ENCODE measurements at places on chromosomes 1 and 21. TPM values are rescaled to one million over a fixed set of nuclear protein-coding genes. Genes with fewer than 3 reads are reported as not detected.

The CELA2B gene
- not detected for total RNA-seq

The SPRR1A gene
- not detected for total RNA-seq

The PROK1 gene
- total RNA-seq = not detected

The GNPAT gene
- total RNA-seq = 41.5 TPM

The HRNR gene
- not detected for total RNA-seq

The MSTO1 gene
- total RNA-seq = 31.9 TPM

The NPL gene
- 13.2 TPM for total RNA-seq

- peaks cover 4% of the 10 kb centered on the region for H3K4me1 ChIP-seq
- no peaks in the 10 kb centered on the region for H3K27me3 ChIP-seq
- no peak for DNase-seq
Observed at GRCh38 chr21:33236013-33236686, 6.4 kb downstream of the IFNAR2 start.

DNA sequence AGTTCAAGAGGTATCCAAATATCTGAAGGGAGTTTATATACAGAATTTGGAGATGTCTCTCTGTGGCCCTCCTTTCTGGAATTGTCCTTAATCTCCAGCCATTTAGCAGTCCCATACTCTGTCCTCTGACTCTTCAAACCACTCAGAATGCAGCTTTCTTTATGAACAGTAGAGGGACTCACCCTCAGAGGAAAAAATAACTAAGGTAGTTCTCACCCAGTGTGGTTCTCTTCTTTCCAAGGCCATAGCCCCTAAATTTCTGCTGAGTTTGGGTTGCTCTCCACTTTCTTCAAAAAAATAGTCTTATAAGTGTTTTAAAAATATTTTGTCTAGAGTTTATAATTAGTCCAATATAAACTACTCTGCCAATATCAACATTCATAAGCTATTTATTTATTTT is 369.7 kb downstream of the MATN1 start:
- H3K27me3 ChIP-seq = no peaks in the 10 kb centered on the region
- DNase-seq = no peak
- H3K36me3 ChIP-seq = no peaks in the 10 kb centered on the region
- H3K4me3 ChIP-seq = no peak overlapping the region

- H3K27ac ChIP-seq = no peak overlapping the region
- DNase-seq = no peak
- H3K4me3 ChIP-seq = no peak overlapping the region
Observed at GRCh38 chr1:244497805-244498204, 36.7 kb downstream of the CATSPERE start.

DNA sequence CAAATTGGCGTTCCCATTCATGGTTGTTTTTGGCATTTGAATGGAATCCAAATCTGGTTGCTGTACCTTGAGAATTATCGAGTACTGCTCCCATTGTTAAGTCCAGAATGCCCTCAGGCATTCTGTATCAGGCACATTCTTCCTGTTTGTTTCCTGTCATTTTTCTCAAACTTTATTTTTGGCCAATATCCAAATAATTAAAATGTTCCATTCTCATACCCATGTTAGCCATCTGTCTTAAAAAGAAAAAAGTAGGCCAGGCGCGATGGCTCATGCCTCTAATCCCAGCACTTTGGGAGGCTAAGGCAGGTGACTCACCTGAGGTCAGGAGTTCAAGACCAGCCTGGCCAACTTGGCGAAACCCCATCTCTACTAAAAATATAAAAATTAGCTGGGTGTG is 29.3 kb upstream of the SHISA4 start:
- no peak overlapping the region for H3K4me3 ChIP-seq
- H3K4me1 ChIP-seq = no peaks in the 10 kb centered on the region
- no peaks in the 10 kb centered on the region for H3K27me3 ChIP-seq

- H3K4me1 ChIP-seq = no peaks in the 10 kb centered on the region
- no peaks in the 10 kb centered on the region for H3K27me3 ChIP-seq
- no peak overlapping the region for H3K4me3 ChIP-seq
- no peak for DNase-seq
- no peaks in the 10 kb centered on the region for H3K36me3 ChIP-seq
- no peak overlapping the region for H3K27ac ChIP-seq
Observed at GRCh38 chr21:43262427-43262826, 93.6 kb downstream of the CRYAA start.

DNA sequence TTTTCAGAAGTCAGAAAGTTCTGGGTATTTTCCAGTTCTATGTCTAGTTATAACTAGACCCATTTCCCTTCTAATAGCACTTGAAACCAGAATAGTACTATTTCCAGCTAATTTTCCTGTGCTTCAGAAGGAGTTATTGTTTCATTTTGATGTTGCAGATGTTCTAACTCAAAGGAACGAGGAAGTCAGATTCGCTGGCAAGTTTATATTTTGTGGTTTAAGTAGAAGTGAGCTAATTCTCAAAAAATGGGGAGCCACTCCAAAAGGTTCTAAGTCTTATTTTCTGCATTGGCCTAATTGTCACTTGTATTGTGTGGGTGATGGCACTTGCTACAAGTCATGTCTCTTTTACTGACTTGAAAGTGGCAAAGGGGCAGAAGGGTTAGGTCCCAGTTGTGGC is 18.1 kb downstream of the CCDC185 start:
- no peaks in the 10 kb centered on the region for H3K36me3 ChIP-seq
- H3K27me3 ChIP-seq = no peaks in the 10 kb centered on the region
- no peaks in the 10 kb centered on the region for H3K4me1 ChIP-seq
- H3K4me3 ChIP-seq = no peak overlapping the region

GRCh38 chr1:168135116-168135920 is 1.4 kb downstream of the GPR161 start:
- H3K4me3 ChIP-seq = peak overlapping the region; percentile 75
- H3K4me1 ChIP-seq = peaks cover 14% of the 10 kb centered on the region
- no peaks in the 10 kb centered on the region for H3K27me3 ChIP-seq
- DNase-seq = no peak
- H3K27ac ChIP-seq = no peak overlapping the region

DNA sequence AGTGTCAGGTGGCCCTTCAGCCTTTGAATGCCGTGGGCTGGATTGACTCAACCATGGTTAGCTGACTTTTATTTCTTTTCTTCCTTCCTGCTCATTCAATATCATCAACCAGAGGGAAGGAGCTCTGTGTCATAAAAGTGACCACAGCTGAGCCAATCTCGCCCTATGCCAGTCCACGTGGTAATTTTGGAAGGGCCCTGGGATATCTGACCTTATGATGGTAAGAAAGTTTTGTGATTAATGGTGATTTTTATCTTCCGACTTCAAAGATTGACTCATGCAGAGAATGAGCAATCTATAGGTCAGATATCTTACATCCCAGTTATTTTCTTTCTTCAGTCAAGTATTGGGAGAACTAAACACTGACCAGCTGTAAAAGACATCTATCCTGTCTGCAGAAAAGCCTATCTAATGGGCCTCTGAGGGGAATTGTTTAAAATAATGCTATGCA is 170.3 kb downstream of the ZC3H11B start:
- H3K4me3 ChIP-seq = no peak overlapping the region
- H3K4me1 ChIP-seq = no peaks in the 10 kb centered on the region
- H3K36me3 ChIP-seq = no peaks in the 10 kb centered on the region
- DNase-seq = no peak
- no peaks in the 10 kb centered on the region for H3K27me3 ChIP-seq

DNA sequence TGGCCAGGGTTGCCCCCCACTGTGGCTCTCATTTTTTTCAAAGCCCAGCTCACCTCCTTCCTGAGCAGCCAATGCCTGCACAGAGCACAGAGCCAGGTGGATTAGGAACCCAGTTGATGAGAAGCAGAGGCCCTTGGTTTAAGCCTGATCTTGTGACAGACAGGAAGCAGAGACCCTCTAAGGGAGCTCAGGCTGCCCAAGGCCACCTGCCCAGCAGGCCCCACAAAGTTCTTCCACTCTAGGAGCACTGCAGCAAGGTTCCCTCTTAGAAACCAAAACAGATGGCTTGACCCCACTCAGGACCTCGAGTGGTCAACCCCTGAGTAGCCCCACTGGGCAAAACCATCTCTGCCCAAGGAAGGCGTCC is 25.5 kb upstream of the PRSS38 start:
- no peaks in the 10 kb centered on the region for H3K27me3 ChIP-seq
- H3K4me1 ChIP-seq = peaks cover 29% of the 10 kb centered on the region
- no peak overlapping the region for H3K4me3 ChIP-seq
- DNase-seq = no peak

- no peaks in the 10 kb centered on the region for H3K4me1 ChIP-seq
- H3K27me3 ChIP-seq = no peaks in the 10 kb centered on the region
- DNase-seq = no peak
- H3K4me3 ChIP-seq = no peak overlapping the region
Observed at GRCh38 chr1:196684476-196684875, 32.6 kb downstream of the CFH start.

DNA sequence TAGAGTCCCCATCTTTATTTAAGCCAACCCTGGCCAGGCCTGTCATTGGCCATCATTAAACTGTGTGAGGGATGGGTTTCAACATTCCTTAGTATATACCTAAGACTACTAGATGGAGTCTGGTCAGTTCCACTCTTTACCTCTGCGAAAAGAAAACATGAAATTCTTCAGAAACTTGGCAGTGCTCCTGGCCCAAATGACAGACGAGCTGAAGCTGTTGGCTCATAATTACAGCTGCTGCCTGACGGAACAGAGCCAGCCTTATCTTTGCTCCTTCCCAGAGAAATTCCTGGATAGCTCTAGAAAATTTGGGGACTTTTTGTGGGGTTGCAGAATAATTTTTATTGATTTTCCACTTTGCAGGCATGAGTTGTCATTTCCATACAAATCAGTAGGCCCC is 30.4 kb downstream of the NPHS2 start:
- no peak overlapping the region for H3K27ac ChIP-seq
- H3K4me3 ChIP-seq = no peak overlapping the region
- peak; percentile 71 for DNase-seq
- no peaks in the 10 kb centered on the region for H3K27me3 ChIP-seq
- peaks cover 15% of the 10 kb centered on the region for H3K4me1 ChIP-seq

DNA sequence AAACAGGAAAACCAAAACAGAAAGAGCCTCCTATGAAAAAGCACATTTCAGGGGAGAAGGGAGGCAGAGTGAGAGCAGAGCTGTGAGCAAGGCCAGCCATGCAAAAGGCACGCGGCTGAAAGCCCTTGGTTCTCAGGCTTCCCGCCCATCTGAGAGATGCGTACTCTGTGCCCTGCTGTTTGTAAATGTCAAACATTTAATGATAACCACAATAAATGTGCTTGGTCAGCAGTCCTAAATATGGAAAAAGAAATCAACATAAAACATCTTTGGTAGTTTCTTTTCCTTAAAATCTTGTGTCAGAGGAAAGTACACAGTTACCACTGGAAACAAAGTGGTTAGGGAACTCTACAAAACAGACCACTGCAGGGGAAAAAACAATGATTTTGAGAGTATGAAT is 283.1 kb downstream of the DSCAM start:
- H3K27me3 ChIP-seq = no peaks in the 10 kb centered on the region
- DNase-seq = no peak
- H3K36me3 ChIP-seq = no peaks in the 10 kb centered on the region
- H3K4me3 ChIP-seq = no peak overlapping the region
- H3K27ac ChIP-seq = no peak overlapping the region
- no peaks in the 10 kb centered on the region for H3K4me1 ChIP-seq

GRCh38 chr1:29669912-29670311 is 433.6 kb downstream of the PTPRU start:
- H3K27ac ChIP-seq = no peak overlapping the region
- no peak overlapping the region for H3K4me3 ChIP-seq
- no peak for DNase-seq
- H3K36me3 ChIP-seq = no peaks in the 10 kb centered on the region
- no peaks in the 10 kb centered on the region for H3K4me1 ChIP-seq

DNA sequence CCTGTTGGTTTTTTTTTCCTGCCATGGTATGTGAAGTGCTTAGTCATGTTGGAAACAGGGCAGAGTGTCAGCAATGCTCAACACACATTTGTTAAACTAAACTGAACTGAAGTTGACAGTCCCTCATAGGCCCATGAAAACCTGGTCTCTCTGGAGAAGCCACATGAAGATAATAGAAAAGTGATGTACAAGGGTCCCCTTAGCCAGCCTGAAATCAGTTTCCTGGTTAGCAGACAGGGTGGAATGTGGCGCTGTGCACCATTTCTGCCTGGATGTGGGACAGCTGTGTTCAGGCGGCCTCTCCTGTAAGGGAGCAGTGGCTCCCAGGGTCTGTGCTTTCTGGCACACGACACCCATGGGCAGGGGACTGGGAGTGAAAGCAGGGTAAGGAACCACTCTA is 9.9 kb upstream of the CHI3L1 start:
- H3K36me3 ChIP-seq = no peaks in the 10 kb centered on the region
- no peaks in the 10 kb centered on the region for H3K27me3 ChIP-seq
- no peak for DNase-seq
- no peaks in the 10 kb centered on the region for H3K4me1 ChIP-seq
- H3K4me3 ChIP-seq = no peak overlapping the region

- H3K27ac ChIP-seq = peak overlapping the region; percentile 95
- H3K36me3 ChIP-seq = no peaks in the 10 kb centered on the region
- peak; percentile 100 for DNase-seq
- H3K4me1 ChIP-seq = peaks cover 38% of the 10 kb centered on the region
- H3K27me3 ChIP-seq = no peaks in the 10 kb centered on the region
Observed at GRCh38 chr1:229070168-229070567, 200.7 kb upstream of the RAB4A start.

DNA sequence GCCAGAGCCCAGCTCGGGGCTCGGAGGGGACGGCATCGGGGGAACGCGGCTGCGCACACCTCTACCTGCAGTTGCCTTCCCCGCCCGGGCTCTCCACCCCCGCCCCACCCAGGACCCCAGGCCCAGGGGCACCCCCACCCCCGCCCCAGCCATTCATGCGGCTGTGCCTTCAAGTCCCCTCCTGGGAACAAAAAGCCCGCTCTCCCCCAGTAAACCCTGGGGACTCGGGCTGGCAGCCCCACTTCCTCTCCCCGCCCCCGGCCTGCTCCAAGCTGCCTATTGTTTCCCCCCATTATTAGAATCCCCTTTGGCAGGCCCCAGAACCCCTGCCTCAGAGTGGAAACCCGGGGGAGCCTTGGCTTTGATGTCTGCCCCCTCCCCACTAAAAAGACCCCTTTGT is 18.0 kb downstream of the MEGF6 start:
- no peak overlapping the region for H3K27ac ChIP-seq
- H3K36me3 ChIP-seq = no peaks in the 10 kb centered on the region
- H3K4me3 ChIP-seq = no peak overlapping the region
- H3K4me1 ChIP-seq = peaks cover 27% of the 10 kb centered on the region

GRCh38 chr1:54579337-54579781 is 31.3 kb downstream of the ACOT11 start:
- peaks cover 27% of the 10 kb centered on the region for H3K4me1 ChIP-seq
- DNase-seq = no peak
- H3K4me3 ChIP-seq = no peak overlapping the region
- no peaks in the 10 kb centered on the region for H3K36me3 ChIP-seq

- no peaks in the 10 kb centered on the region for H3K4me1 ChIP-seq
- DNase-seq = no peak
- H3K36me3 ChIP-seq = peaks cover 78% of the 10 kb centered on the region
- H3K27me3 ChIP-seq = no peaks in the 10 kb centered on the region
- no peak overlapping the region for H3K4me3 ChIP-seq
Observed at GRCh38 chr1:156943756-156944155, 23.3 kb downstream of the LRRC71 start.

DNA sequence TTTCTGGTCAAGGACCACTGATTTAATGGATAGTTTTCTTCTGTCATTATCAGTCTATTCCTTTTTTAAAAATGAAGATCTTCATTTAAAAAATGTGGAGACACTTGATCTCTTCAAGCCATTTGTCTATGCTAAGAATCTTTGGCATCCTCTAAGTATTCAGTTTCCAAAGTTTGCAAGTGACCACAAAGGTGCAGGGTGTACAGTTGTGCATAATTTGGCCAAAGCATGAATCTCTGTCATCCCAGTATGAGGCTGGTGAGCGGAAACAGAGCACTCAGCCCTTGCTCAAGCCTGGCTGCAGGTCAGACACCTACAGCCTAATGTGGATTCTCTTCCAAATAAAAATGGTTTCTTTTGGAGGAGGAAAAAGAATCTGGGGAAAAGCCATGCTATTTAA is 19.8 kb downstream of the PARP1 start:
- H3K36me3 ChIP-seq = peaks cover 63% of the 10 kb centered on the region
- H3K27me3 ChIP-seq = no peaks in the 10 kb centered on the region
- H3K27ac ChIP-seq = no peak overlapping the region
- no peak for DNase-seq
- H3K4me3 ChIP-seq = no peak overlapping the region
- H3K4me1 ChIP-seq = no peaks in the 10 kb centered on the region

Measured in thyroid gland (tissue), 4 donors.